ENCODE measurements at places on chromosomes 16 and 17.

GRCh38 chr16:66427036-66427860, at the start of gene BEAN1:
Gene BEAN1, plus strand, starts transcription at chr16:66427295. Its CDS starts 10,382 bp downstream, at chr16:66437677.
- no peak for DNase-seq

GRCh38 chr17:39960524-39961041, 2.2 kb upstream of the GSDMA start:
- no peak for DNase-seq

DNA sequence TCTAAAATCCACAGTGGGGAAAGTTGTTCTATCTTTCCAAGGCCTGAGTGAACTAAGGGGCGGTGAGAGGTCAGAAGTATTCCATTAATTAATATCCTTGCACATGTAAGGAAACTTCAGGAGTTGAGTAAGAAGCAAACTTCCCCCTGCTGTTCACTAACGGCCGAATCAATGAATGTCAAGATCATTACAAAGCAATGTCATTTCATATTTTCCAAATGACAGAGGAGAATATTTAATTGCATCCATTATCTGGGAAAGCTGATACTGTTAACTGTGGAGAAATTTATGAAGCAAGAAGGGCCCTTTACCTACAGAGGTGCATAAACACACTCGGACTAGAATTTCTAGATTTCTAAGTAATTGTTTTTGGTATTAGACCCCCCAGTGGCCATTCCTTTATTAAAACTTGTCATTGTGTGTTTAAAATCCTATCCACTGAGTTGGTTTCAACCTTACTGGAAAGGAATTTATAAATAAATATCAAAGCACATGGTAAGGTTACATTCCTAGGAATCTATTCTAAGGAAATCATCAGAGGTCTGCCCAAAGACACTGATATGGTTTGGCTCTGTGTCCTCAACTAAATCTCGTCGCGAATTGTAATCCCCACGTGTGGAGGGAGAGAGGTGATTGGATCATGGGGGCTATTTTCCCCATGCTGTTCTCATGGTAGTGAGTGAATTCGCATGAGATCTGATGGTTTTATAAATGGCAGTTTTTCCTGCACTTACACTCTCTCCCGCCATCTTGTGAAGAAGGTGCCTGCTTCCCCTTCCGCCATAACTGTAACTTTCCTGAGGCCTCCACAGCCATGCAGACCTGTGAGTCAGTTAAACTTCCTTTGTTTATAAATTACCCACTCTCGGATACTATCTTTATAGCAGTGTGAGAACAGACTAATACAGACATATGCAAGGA, 20.4 kb upstream of the SMURF2 start:
- no peak for DNase-seq

DNA sequence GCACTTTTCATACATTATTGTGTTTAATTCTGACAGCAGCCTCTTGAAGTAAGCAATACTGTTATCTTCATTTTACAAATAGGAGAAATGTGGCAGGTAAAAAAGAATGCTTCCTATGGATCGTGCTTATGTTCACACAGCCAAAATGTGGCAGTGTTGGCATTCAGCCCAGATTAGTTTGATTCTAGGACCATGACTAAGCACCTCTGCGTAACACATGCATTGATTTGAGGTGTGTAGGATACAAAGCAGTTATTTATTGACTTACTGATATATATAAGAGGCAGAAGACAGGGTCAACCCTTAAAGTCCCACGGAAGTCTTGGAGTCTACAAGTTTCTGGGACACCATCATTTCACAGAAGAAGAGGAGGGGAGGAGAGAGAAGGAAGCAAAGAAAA, 1144.4 kb upstream of the GOT2 start:
- DNase-seq = peak; percentile 64

- DNase-seq = no peak
Measured at GRCh38 chr16:2339521-2340484, 725 bp downstream of the ABCA3 start.

- peak; percentile 37 for DNase-seq
Measured at GRCh38 chr17:44198721-44199552, 747 bp downstream of the ATXN7L3 start.

GRCh38 chr17:20908313-20909267, 134.2 kb downstream of the USP22 start:
- DNase-seq = peak; percentile 82

DNA sequence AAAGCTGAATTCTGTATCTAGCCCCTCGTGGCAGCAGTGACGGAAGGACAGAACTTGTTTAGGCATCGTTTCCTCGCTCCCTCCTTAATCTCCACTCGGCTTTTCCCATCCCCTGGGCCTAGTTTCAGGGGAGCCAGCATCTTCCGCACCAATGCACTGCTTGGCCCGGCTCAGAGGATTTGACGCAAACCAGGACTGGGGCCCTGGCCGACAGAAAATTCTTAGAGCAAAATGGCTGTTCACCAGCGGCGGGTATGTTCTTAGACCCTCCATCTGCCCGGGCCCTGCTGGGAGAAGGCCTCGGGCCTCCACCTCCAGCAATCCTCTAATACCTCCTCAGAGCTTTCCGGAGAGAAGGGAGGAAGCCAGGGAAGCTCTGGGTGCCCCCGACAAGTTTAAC, 54.6 kb downstream of the TBC1D16 start:
- no peak for DNase-seq

- DNase-seq = no peak
Measured at GRCh38 chr17:6455321-6455705, 11.1 kb downstream of the PIMREG start.

DNA sequence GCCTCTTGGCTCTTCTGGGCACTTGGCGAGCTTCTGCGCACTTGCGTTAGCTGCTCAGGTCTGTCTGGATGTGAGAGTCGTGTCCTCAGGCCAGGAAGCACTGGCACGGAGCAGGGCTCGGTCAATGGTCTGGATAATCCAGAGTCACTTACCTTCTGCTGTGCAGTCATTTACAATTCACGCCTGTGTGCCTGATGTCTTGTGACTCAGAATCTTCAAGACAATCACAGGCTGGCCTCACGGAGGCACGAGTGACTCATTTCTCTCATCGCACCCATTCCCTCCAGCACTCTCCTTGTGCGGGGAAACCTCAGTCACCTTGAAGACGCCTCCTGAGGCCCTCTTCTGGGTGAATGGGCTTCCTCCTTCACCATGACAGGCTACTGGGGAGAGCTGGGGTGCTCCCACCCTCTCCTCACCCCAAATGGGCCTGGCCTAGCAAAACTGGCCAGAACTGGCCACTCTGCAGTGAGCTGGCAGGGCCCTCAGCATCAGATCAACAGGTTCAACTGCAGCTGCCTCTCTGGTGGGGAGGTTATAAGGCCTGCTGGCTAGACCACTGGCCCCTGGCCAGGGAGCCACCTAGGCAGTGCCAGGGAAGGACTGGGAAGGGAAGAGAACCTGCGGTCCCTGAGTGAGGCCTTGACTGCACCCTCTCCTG, 1.9 kb upstream of the CAPN15 start:
- peak; percentile 56 for DNase-seq

GRCh38 chr16:55640701-55641327, 15.0 kb upstream of the SLC6A2 start:
- DNase-seq = no peak

DNA sequence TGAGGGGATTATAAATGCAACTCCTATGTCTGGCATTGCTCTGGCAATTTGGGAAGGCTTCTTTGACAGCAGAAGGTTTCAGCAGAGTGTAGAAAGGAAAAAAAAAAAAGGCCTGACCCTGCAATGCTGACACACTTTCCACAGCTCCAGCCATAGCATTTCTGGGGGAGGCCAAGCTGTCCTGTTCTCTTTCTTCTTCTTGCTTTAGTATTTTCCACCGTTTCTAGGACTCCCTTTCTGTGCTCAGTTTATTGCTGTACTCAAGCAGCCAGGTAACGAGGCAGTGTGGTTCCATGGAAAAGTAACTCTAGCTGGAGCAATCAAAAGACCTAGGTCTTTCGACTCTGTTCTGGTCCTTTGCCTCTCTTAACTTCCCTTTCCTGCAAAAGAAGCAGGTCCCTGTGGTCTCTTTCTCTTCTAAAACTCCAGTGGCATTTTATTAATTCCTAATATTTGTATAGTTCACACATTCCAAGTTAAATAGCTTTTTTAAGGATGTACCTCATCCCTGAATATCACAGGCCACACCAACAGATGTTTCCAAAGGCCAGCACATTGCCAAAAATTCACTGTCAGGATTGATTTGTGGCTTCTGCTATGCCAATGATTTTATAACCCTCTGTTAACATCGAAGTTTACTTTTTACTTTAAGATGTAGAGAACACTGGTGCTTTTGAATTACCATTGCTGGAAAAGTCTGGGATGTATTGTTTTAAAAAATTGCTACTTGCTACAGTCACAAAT, 90.3 kb upstream of the BCAR1 start:
- no peak for DNase-seq

GRCh38 chr17:43010667-43011308, 4.2 kb downstream of the IFI35 start:
- DNase-seq = peak; percentile 97

DNA sequence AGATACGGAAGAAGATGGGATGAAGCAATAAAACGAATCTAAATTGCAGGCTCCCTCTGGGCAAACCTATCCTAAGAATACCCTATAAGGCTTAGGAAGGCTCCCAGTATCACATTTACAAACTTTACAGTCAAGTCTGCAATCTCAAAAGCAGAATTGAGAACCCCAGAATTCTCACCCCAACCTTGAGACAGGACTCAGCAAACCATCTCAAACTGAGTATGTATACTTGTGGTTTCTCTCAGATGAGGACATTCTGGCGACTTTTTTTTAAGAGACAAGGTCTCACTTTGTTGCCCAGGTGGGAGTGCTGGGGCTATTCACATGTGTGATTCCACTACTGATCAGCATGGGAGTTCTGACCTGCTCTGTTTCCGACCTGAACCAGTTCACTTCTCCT, 19.3 kb upstream of the ITGA2B start:
- DNase-seq = no peak

DNA sequence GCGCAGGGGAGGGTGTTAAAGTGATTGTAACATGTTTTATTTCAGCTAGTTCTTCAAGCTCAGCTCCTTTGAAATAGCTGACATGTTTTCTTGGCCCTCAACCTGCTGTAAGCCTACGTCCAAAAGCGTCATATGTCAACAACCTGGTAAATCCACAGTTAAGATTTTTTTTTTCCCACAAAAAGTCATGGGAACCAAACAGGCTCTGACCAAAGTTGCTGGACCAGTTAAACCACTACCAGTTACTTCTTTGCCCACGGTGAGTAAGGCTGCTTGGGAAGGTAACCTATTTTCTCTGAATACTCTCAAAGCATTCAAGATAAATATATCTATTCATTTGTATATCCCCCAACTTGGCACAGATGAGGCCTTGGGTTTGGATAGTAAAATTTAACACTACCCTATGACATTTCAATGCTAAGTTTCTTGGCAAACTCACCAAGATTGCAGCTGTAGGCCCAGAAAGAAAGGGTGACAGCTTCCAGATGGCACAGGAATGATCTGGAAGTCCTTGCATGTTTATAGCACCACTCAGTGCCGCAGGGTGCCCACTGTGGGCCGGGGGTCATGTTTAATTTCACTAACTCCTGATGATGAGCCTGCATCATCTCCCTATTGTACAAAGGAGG, 166.2 kb downstream of the XYLT1 start:
- no peak for DNase-seq

DNA sequence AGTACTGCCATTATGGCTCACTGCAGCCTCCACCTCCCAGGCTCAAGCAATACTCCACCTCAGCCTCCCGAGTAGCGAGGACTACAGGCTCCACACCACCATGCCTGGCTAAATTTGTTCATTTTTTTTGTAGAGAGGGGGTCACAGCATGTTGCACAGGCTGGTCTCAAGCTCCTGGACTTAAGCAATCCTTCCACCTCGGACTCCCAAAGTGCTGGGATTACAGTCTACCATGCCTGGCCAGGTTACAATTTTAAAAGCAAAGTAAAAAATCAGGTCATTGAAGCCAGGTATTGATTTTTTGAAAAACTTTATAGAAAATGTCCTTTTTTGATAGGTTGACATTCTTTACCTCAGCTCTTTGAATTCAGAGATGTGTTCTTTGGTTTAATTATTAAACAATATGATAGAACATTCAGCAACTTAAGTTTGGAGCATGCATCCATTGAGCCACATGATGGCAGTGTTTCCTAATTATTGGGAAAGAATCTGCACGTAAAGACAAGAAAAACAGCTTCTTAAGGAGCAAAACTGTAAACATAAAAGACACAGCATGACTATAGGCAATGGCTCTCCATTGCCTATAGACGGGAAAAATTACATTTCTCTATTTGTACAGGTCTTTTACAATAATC, 1.7 kb upstream of the SLC16A11 start:
- DNase-seq = peak; percentile 75

- DNase-seq = no peak
Measured at GRCh38 chr16:88170528-88170991, 212.2 kb upstream of the ZNF469 start.

DNA sequence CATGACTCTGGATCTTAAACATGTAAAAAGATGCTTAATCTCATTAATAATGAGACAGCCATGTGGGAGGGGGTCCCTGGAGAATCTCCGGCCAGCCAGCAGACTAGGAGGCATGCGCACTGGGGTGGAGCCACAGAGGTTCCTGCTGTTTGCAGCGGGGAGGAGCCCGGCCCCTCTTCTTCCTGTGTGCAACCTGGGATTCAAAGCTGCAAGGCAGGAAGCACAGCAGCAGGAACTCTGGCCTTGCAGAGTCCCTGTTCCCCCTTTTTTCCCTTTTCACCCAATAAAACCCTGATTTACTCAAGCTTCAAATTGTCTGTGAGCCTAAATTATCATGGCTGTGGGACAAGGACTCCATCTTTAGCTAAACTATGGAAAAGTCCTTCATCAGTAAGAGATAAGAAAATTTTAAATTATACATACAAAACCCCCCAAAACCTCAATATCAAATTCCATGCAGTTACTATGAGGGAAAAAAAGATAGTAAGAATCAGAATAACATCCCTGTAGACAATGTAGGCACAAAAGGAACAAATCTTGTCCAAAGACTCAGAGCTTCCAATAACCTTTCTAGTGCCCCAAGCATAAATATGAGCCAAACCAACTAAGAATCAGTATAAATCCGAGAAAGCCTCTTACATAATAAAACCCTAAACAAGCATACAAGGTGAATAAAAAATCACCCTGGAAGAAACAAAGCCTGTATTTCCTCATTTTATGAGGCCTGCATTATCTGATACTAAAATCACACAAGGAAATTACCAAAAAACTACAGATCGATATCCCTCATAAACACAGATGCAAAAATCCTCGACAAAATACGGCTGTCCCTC, 12.1 kb downstream of the CFDP1 start:
- DNase-seq = peak; percentile 82

- DNase-seq = no peak
Measured at GRCh38 chr17:50063561-50064252, 7.8 kb downstream of the ITGA3 start.

GRCh38 chr16:28279006-28279405, 13.3 kb upstream of the SBK1 start:
- DNase-seq = no peak

- no peak for DNase-seq
Measured at GRCh38 chr16:12628536-12628935, 175.2 kb downstream of the CPPED1 start.
